ENCODE measurements at places on chromosomes 12 and 14.
A peak's percentile ranks its signal among the peaks of the same experiment; 100 is the strongest.

- DNase-seq: no peak
These were observed 991.8 kb downstream of the VRK1 start for GRCh38 chr14:97788846-97789526.

- no peak for DNase-seq
These were observed 12.5 kb upstream of the ANKLE2 start for GRCh38 chr12:132774159-132774558.

DNA sequence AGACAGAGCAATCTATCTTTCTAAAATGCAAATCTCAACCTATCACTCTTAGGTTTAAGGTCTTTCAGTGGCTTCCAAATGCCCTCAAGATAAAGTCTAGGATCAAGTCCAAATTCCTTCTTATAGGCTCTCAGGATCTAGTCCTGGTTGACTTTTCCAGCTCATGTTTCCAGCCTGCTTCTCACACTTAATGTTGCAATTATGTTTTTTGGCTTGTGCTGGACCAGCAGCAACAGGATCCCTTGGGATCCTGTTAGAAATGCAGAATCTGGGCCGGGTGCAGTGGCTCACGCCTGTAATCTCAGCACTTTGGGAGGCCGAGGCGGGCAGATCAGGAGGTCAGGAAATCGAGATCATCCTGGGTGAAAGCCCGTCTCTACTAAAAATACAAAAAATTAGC is 10.6 kb downstream of the GPR33 start:
- no peak for DNase-seq

GRCh38 chr12:57456145-57456700 is 1.1 kb downstream of the INHBE start:
- DNase-seq: peak; percentile 67
